GM12891 (cell line): ENCODE measurements at places on chromosomes 2 and 18.
A peak's percentile ranks its signal among the peaks of the same experiment; 100 is the strongest.

GRCh38 chr2:126736133-126736874, 80.3 kb downstream of the GYPC start:
- DNase-seq: no peak

DNA sequence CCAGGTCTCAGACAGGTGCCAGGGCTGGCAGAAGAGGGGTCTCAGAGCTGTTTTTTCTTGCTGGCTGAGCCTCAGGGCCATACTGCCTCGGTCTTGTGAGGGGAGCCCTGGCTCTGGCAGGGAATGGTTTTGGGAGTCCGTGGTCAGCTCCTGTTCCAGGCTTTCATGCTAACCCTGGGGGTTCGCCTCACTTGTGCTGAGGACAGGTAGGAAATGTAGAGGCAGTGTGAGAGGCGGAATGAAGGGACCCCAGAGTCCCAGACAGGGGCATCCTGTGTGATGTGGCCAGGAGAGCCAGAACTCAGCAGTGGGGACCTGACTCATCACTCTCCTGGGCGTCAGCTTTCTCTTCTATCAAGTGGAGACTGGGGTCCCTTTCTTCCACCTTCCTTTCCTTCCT, 5.7 kb upstream of the CELF4 start:
- no peak for DNase-seq

- no peak for DNase-seq
Measured at GRCh38 chr18:9627642-9628041, 13.3 kb upstream of the PPP4R1 start.

DNA sequence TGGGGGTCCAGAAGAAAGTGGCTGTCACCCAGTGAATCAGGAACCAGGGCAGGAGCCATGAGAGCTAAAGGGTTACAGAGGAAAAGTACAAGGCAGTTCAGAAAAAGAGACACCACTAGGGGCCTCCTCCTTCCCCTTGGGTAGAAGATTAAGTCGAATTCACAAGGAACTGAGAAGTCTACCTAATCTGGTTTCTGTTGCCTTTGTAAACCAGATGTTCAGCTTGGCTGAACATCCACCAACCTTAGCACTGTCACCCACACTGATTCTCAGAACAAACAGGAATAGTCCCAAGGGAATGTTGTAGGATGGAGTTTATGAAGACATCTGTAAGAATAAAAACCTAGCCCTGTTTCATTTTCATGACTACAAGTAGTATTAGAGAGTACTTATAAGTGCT, 90.4 kb upstream of the NOSTRIN start:
- DNase-seq: peak; percentile 19

DNA sequence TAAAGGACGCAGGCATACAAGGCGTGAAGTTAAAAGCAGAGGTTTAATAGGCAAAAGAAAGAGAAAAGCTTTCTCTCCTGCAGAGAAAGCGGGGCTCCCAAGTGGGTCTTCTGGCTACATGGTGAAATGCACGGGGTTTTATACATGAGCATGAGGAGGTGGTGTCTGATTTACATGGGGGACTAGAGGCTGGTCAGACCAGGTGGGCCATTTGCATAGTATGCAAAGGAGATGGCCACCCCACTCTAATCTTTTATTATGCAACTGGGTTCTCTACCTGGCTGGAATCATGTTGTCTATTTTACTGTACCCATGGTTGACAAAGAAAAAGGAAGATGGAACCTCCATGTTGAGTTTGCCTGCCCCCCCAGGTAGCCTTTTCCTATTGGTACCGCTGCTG, 356.2 kb downstream of the KCNJ3 start:
- no peak for DNase-seq

GRCh38 chr2:31469648-31470047, 55.1 kb upstream of the XDH start:
- no peak for DNase-seq

- DNase-seq: peak; percentile 38
Measured at GRCh38 chr2:84939426-84940087, 31.4 kb upstream of the KCMF1 start.

DNA sequence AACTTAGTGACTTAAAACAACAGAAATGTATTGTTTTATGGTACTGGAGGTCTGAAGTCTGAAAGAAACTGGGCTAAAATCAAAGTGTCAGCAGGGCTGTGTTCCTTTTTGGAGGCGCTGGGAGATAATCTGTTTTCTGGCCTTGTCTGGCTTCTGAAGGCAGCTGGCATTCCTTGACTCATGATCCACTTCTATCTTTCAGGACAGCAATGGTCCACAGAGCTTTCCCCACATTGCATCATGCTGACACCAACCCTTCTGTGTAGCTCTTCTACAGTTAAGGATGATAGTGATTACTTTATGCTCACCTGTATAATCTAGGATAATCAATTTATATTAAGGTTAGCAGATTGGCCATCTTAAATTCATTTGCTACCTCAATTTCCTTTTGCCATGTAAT, 392.1 kb downstream of the TDRD15 start:
- no peak for DNase-seq

GRCh38 chr2:31558401-31559295, 22.1 kb downstream of the SRD5A2 start:
- DNase-seq: no peak

GRCh38 chr2:46297546-46298271, 502 bp downstream of the EPAS1 start:
- DNase-seq: peak; percentile 64

DNA sequence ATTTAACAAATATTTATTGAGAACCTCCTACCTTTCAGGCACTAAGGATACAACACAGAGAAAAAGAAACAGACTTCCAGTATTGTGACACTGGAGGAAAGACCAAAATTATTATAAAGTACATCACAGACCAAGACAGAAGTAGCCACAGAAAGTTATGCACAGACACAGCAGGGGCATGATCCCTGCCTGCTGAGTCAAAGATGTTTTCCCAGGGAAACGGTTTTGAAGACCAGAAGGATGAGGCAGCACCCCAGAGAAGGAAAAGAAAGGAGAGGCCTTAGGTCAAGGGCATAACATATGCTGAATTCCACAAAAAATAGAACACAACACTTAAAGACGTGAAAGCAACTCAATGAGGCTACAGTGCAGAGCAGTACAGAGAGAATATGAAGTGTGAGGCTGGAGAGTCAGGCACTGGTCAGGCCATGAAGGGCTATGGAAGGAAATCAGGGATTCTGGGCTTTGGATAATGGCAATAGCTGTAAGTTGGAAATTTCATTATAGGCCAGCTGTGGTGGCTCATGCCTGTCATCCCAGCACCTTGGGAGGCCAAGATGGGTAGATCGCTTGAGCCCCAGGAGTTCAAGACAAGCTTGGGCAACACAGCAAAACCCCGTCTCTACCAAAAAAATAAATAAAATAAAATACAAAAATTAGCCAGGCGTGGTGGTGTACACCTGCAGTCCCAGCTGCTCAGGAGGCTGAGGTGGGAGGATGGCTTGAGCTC, 8.2 kb downstream of the ADAM17 start:
- no peak for DNase-seq

GRCh38 chr2:146392631-146393030, 1452.2 kb upstream of the ACVR2A start:
- DNase-seq: no peak

DNA sequence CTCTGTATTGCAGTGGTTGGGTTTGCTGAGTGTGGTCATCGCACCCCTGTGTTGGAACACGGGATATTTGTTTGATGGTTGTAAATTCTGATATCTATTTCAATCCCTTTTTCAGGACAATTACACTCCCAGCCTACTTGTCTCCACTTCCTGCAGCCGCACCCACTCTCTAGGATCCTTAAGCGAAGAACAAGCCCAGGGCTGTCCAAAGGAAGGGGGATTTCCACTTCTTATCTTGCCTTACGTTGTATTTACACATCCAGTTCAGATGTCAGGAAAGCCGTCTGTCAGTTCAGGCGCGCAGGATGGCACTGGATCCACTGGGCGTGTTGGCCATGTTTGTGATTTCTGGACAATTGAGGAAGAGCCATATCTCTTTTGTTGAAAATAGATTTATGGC, 834.5 kb upstream of the SALL3 start:
- DNase-seq: no peak

DNA sequence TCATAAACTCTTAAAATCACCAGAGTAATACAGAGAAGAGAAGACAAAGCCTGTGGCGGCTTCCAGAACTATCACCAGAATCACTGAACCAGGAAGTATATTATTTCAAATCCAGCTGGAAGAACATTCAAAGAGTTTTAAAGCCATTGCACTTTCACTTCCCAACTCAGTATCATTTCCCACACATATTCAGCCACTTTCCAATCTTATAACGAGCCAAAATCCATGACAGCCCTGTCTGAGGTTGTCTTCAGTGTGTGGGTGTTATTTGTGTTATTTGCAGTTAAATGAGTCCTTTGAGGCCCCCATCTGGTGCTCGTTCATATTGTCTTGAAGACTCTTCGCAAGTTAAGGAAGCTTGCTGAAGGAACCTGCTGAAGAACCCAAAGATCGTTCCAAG, 559.9 kb downstream of the TSN start:
- no peak for DNase-seq

GRCh38 chr2:54824567-54824966, 101.1 kb downstream of the EML6 start:
- DNase-seq: no peak

DNA sequence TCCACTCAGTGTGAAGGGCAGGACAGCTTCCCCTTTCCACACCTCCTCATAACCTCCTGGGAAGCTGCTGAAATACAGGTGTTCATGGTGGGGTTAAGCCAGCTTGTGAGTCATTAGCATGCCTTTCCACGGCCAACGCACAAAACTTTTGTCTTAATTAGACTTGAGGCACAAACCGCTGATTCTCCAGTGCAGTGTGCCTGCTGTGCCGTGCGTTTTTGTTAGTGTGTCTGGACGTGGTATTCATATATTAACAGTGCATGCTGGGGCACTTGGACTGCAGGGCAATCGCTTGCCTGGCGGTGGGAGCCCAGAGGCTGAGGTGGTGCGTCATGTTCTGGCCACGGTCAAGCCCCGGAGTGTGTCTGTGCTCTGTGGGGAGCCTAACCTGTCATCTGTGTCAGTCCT, 156.2 kb downstream of the SH3RF3 start:
- DNase-seq: no peak

DNA sequence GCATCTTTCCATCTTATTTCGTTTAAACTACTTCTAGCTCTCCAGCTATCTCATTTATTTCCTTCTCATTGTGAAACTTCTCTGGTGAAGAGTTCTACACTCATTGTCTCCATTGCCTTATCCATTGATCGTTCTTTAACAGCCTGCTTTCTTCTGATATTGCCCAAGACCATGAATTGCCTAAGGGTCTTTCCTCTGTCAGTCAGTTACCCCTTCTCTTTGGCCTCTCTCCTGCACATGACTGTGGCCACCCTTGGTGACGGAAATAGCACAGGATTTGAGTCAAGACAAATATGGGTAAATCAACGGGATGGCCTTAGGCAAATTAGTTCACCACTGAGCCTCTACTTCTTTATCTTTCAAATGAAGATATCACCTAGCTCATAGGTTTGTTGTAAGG, 26.6 kb downstream of the NHEJ1 start:
- no peak for DNase-seq

- no peak for DNase-seq
Measured at GRCh38 chr18:77084688-77085035, 47.9 kb downstream of the MBP start.

DNA sequence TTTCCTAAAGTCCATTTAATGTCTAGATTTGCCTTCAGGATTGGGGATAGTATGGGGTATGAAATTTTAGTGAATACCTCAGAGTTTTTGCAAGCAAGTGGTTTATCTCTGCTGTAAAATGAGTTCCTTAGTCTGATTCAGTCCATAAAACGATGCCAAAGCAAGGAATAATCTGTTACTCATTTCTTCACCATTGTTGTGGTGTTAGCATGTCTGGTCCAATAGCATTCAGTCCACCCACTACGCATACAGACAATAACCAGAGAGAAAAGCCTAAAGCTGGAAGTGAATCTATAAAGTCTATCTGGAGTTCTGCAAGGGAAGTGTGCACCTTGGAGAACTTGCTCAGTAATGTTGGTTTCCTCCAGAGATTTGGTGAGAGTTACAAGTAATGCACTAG, 12.9 kb upstream of the DPP4 start:
- DNase-seq: no peak

GRCh38 chr2:218030409-218031195, 27.8 kb upstream of the TNS1 start:
- peak; percentile 3 for DNase-seq

DNA sequence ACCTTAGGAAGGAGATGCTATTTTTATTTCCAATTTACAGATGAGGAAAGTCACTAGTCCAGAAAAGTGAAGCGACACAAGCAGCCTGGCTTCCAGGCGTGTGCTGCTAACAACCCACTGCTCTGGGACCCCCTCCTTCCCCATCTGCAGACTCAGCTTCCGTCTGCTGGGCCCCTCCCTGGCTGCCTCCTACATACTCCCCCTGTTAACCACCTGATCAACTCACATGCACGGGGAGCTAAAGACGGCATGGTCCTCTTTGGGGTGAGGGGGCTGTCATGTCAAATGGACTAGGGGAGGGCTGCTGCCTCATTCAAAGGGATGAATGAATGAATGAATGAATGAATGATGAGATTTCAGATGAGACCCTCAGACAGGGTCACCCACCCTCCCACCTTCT, 184.2 kb downstream of the CTIF start:
- no peak for DNase-seq
